ENCODE measurements at places on chromosomes 11 and 22. TPM values are rescaled to one million over a fixed set of nuclear protein-coding genes. Genes with fewer than 3 reads are reported as not detected.

- H3K27me3 ChIP-seq = no peaks in the 10 kb centered on the region
- H3K36me3 ChIP-seq = no peaks in the 10 kb centered on the region
- no peak for DNase-seq
- H3K4me1 ChIP-seq = no peaks in the 10 kb centered on the region
- no peak overlapping the region for H3K27ac ChIP-seq
Measured at GRCh38 chr11:34825670-34826383, 90.4 kb downstream of the APIP start.

DNA sequence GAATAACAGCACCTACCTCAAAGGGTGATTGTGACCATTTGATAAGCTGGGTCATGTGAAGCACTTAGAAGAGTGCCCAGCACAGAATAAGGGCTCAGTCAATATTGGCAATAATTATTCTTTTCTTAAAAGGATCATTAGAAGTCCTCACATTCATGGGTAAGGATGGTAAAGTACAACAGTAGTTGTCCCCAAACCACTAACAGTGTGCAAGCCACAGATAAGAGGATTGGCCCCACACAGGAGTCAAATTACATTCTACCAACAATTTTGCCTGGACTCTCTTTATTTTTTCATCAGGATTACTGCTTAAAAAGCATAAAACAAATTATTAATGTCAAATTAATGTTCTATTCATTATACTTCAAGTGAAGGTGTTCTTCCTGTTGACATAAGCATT is 271.5 kb upstream of the PDGFD start:
- H3K4me3 ChIP-seq = no peak overlapping the region
- H3K4me1 ChIP-seq = no peaks in the 10 kb centered on the region
- H3K27ac ChIP-seq = no peak overlapping the region
- DNase-seq = no peak
- H3K36me3 ChIP-seq = no peaks in the 10 kb centered on the region
- H3K27me3 ChIP-seq = no peaks in the 10 kb centered on the region

- H3K36me3 ChIP-seq = peaks cover 6% of the 10 kb centered on the region
- H3K27ac ChIP-seq = no peak overlapping the region
- H3K4me1 ChIP-seq = no peaks in the 10 kb centered on the region
- no peaks in the 10 kb centered on the region for H3K27me3 ChIP-seq
- H3K4me3 ChIP-seq = no peak overlapping the region
Measured at GRCh38 chr11:116842117-116842516, 4.7 kb upstream of the APOA1 start.

GRCh38 chr11:35617687-35618496 is at the start of gene FJX1:
FJX1 (plus strand) TSS chr11:35618460; CDS start chr11:35618637, 177 bp downstream.
- no peak for DNase-seq
- H3K36me3 ChIP-seq = no peaks in the 10 kb centered on the region
- H3K27me3 ChIP-seq = no peaks in the 10 kb centered on the region
- H3K27ac ChIP-seq = peak within 1 kb of the TSS; percentile 84

- DNase-seq = no peak
- H3K4me3 ChIP-seq = no peak overlapping the region
- H3K27me3 ChIP-seq = no peaks in the 10 kb centered on the region
- H3K27ac ChIP-seq = no peak overlapping the region
- no peaks in the 10 kb centered on the region for H3K36me3 ChIP-seq
- no peaks in the 10 kb centered on the region for H3K4me1 ChIP-seq
Measured at GRCh38 chr22:27159716-27160295, 502.4 kb downstream of the MIAT start.

- no peak for DNase-seq
- no peak overlapping the region for H3K4me3 ChIP-seq
- no peak overlapping the region for H3K27ac ChIP-seq
- H3K36me3 ChIP-seq = no peaks in the 10 kb centered on the region
Measured at GRCh38 chr11:22567759-22568158, 57.9 kb downstream of the FANCF start.

- no peaks in the 10 kb centered on the region for H3K4me1 ChIP-seq
- H3K36me3 ChIP-seq = no peaks in the 10 kb centered on the region
- no peak overlapping the region for H3K4me3 ChIP-seq
- H3K27me3 ChIP-seq = no peaks in the 10 kb centered on the region
- DNase-seq = no peak
Measured at GRCh38 chr11:130715877-130716220, 200.4 kb downstream of the SNX19 start.

GRCh38 chr22:22756109-22756508 is 111.7 kb downstream of the GGTLC2 start:
- H3K36me3 ChIP-seq = no peaks in the 10 kb centered on the region
- no peaks in the 10 kb centered on the region for H3K27me3 ChIP-seq

DNA sequence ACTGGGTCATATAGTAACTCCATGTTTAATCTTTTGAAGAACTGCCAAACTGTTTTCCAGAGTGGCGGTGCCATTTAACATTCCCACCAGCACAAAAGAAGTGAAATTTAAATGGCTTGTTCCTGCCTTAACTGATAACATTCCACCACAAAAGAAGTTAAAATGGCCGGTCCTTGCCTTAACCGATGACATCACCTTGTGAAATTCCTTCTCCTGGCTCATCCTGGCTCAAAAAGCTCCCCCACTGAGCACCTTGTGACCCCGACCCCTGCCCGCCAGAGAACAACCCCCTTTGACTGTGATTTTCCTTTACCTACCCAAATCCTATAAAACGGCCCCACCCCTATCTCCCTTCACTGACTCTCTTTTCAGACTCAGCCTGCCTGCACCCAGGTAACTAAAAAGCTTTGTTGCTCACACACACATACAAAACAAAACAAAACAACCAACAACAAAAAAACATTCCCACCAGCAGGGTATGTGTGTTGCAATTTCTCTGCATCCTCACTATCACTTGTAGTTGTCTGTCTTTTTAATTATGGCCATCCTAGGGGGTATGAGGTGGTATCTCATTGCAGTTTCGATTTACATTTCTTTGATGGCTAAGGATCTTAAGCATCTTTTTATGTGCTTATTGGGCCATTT is 109.0 kb downstream of the FAR1 start:
- H3K27me3 ChIP-seq = no peaks in the 10 kb centered on the region
- H3K4me1 ChIP-seq = no peaks in the 10 kb centered on the region
- no peak overlapping the region for H3K27ac ChIP-seq
- H3K4me3 ChIP-seq = no peak overlapping the region
- DNase-seq = no peak
- H3K36me3 ChIP-seq = no peaks in the 10 kb centered on the region

DNA sequence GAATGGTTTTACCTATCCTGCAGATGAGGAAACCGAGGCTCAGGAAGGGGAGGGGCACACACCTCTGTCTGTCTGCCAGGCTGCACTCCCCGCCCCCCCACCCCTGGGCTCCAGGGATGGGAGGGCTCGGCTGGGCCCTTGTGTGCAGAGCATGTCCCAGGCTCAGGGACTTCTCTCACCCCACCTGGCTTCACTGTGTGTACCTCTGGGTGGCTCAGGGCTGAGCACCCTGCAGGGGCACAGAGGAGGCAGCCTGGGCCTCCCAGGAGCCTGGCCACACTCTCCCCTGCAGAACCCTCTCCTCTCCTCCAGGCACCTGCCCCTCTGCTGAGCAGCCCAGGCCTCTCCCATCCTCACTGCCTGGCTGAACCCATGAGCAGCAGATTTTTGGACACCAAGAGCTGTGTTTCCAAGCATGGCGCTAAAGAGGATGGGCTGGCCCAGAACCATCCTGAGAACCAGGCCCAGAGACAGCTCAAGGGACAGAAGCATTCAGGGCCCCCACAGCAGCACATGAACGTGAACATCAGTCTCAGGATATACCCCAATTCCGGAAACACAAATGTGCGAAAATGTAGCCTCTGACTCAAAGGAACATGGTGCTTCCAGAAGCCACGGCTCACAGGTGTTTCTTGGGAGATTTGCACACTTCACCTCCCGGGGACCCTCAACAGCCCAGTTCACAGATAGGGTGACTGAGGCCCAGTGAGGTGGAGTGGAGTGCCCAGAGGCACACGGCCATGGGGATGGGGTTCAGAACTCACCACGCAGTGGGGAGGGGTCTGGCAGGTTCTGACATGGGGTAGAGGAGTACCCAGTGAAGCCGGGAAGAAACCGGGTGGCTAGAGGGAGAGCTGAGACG is 10.5 kb downstream of the EMID1 start:
- no peak overlapping the region for H3K4me3 ChIP-seq
- H3K36me3 ChIP-seq = no peaks in the 10 kb centered on the region
- H3K4me1 ChIP-seq = no peaks in the 10 kb centered on the region
- H3K27ac ChIP-seq = no peak overlapping the region
- DNase-seq = no peak

DNA sequence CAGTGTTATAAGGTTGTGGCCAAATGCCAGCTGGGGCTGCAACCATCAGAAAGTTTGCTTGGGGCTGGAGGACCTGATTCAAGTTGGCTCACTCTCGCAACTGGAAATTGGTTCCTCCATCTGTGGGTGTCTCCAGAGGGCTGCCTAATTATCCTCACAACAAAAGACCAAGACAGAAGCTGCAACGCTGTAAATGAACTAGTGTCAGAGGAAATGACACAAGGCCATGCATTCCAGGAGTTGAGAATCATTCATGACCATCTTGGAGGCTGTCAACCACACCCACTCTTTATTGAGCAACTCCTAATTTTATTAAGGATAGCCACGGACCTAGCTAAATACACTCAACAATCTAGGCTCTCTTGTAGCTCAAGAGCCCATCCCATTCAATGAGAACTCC is 1060.8 kb downstream of the OPCML start:
- no peaks in the 10 kb centered on the region for H3K36me3 ChIP-seq
- no peak overlapping the region for H3K27ac ChIP-seq
- H3K4me1 ChIP-seq = no peaks in the 10 kb centered on the region
- no peak for DNase-seq

- H3K27ac ChIP-seq = no peak overlapping the region
- H3K27me3 ChIP-seq = no peaks in the 10 kb centered on the region
- no peak for DNase-seq
- no peaks in the 10 kb centered on the region for H3K4me1 ChIP-seq
Measured at GRCh38 chr22:49499433-49500075, 328.1 kb downstream of the BRD1 start.

DNA sequence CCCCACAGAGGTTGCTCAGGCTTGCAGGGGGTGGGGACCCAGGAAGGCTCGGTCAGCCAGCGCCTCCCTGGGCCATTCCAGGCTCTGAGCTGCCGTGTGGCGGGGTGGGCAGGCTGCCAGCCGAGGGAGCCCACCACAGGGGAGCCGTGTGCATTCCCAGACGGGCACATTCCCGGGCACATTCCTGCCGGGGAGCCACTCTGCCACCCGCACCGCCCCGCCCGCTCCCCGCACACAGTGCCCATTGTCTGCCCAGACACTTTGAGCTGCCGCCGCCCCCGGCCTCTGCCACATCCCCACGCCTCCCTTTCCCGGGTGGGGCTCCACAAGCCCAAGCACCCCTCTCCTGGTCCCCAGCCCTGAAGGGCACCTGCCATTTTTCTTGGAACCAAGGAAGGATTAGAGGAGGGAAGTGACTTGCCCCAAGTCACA is 27.4 kb downstream of the RPL3 start:
- H3K27me3 ChIP-seq = no peaks in the 10 kb centered on the region
- peak overlapping the region; percentile 14 for H3K27ac ChIP-seq
- peaks cover 42% of the 10 kb centered on the region for H3K4me1 ChIP-seq
- H3K36me3 ChIP-seq = no peaks in the 10 kb centered on the region

DNA sequence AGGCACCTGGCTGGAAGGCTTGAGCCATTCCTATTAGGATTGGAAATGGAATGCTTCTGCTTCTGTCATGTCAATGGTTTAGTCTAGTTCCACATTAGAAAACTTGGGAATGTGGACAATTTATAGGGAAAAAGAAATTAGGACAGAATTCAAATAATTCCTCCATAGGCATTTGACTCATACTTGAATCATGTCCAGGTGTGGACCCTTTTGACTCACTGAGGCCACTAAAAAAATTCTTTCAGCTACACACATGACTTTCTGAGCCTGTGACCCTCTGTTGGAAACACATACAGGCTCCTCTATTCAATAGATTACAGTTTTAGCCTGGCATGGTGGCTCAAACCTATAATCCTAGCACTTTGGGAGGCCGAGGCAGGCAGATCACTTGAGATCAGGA is 100.5 kb downstream of the RASSF10 start:
- no peak overlapping the region for H3K27ac ChIP-seq
- H3K4me1 ChIP-seq = no peaks in the 10 kb centered on the region
- DNase-seq = no peak

DNA sequence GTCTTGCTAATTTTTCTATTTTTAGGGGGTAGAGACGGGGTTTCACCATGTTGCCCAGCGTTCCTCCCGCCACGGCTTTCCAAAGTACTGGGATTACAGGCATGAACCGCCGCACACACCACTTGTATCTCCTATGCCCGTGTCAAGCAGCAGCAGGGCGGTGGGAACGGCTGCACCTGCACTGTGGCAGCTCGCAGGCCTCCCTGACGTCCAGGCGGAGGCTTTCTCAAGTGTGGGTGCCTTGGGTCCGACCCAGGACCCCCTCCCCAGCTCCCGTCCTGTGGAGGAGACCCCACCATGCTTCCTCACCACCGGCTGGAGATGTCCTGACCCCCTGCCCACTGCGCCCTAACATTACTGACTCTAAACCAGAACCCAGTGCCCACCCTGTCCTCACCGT is 25.7 kb downstream of the TSPAN4 start:
- H3K4me1 ChIP-seq = no peaks in the 10 kb centered on the region
- no peak overlapping the region for H3K4me3 ChIP-seq
- no peaks in the 10 kb centered on the region for H3K27me3 ChIP-seq
- H3K36me3 ChIP-seq = peaks cover 5% of the 10 kb centered on the region
- DNase-seq = no peak

DNA sequence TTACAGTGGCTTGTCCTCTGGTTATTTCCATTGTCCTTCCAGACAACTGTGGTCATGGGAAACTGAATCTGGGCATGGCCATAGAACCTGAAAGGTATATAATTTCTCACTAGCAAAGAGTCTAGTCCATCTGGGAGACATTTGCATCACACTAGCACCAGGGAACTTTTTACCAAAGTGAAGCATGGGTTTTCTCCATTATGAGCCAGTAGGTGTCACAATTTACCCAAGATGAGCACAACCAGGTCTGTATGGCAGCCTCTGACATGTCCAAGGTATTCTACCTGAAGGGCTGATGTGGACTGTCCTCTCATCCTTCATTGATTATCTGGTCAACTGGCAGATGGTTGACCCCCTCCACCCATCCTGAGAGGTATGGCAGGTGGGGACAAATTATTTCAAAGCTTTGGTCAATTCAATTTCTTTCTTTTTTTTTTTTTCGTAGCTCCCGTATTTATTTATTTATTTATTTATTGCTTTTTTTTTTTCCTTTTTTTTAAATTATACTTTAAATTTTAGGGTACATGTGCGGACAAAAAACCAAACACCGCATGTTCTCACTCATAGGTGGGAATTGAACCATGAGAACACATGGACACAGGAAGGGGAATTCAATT is 425.9 kb downstream of the TMEM135 start:
- H3K27ac ChIP-seq = no peak overlapping the region
- H3K4me3 ChIP-seq = no peak overlapping the region
- H3K27me3 ChIP-seq = no peaks in the 10 kb centered on the region
- no peaks in the 10 kb centered on the region for H3K36me3 ChIP-seq
- no peak for DNase-seq

GRCh38 chr22:26847046-26847445 is 189.7 kb downstream of the MIAT start:
- H3K36me3 ChIP-seq = no peaks in the 10 kb centered on the region
- no peaks in the 10 kb centered on the region for H3K4me1 ChIP-seq
- H3K4me3 ChIP-seq = no peak overlapping the region
- peak; percentile 43 for DNase-seq

TUBA8 gene
- total RNA-seq = 5.6 TPM

MS4A12 gene
- total RNA-seq = not detected

IGSF9B gene
- total RNA-seq = 10.1 TPM

ELFN2 gene
- total RNA-seq = not detected

PRR33 gene
- total RNA-seq = not detected

KCNJ11 gene
- total RNA-seq = not detected

OR52A1 gene
- not detected for total RNA-seq

GPHA2 gene
- total RNA-seq = not detected

PARVG gene
- 29.5 TPM for total RNA-seq

FIBIN gene
- 118 TPM for total RNA-seq

SMC1B gene
- not detected for total RNA-seq

BTG4 gene
- total RNA-seq = not detected

SHANK2 gene
- 11.0 TPM for total RNA-seq
